Renal cortex interstitium (tissue), 15 donors: ENCODE measurements at places on chromosomes 1 and 21. TPM values are rescaled to one million over a fixed set of nuclear protein-coding genes. Genes with fewer than 3 reads are reported as not detected.

- DNase-seq, result no peak
Measured at GRCh38 chr1:7554385-7555235, 216.5 kb upstream of the VAMP3 start.

GRCh38 chr1:31467005-31467674, 54.1 kb downstream of the SERINC2 start:
- no peak for DNase-seq

- DNase-seq, result no peak
Measured at GRCh38 chr1:84973498-84974334, 23.2 kb downstream of the MCOLN2 start.

- DNase-seq, result no peak
Measured at GRCh38 chr1:204108312-204109141, 35.6 kb downstream of the SOX13 start.

GJA8 gene
- polyA plus RNA-seq, result 0.66 TPM

HCRTR1 gene
- polyA plus RNA-seq, result not detected

C1orf146 gene
- not detected for polyA plus RNA-seq

LYPD8 gene
- polyA plus RNA-seq, result not detected

SELL gene
- polyA plus RNA-seq, result 3.5 TPM
